ENCODE measurements at places on chromosomes 3 and 15.

- DNase-seq, result no peak
Measured at GRCh38 chr3:23834082-23834870, 28.5 kb downstream of the UBE2E1 start.

DNA sequence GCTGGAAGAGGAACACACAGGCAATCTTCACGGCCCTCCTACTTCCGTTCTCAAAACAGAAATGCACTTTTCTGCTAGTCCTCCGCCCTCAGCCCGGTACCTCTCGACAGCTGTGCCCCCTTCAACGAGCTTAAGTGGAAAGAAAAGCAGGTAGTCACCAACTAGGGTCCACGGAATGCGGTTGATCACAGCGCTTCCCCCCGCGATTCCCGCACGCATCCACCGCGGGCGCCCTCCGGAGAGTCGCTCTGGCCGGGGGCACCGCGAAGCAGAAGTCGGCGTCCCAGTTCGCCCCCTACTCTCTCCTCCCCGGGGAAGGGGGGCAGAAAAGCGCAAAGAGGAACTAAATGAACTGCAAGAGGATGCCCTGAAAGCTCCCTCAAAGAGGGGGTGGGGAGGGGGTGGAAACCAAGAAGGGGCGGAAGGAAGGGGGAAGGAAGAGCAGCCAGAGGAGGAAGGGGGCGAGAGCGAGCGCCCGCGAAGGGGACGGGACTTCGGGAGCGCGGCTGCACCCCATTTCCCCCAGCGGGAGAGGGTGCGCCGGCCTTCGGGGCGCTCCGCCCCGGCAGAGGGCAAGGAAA, 738 bp downstream of the ACAP2 start:
- peak; percentile 46 for DNase-seq

DNA sequence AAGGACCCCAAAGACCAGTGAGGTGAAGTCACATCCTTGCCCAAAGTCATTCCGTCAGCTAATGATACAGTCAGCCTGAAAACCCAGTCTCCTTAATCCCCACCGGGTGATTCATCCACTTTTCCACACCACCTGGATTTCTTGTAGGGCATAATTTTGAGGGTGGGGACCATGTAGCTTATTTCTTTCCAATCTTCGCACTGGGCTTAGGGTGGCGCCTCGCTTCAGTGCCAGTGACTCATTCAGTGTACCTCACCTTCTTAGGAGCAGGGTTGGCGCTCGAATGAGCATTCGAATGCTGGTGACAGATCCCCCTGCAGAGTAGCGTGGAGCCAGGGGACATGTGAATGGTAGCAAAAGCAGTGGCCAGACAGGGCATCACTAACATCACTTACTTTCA, 24.0 kb downstream of the BMF start:
- no peak for DNase-seq

- peak; percentile 16 for DNase-seq
Measured at GRCh38 chr3:127690823-127691452, 18.2 kb downstream of the ABTB1 start.

DNA sequence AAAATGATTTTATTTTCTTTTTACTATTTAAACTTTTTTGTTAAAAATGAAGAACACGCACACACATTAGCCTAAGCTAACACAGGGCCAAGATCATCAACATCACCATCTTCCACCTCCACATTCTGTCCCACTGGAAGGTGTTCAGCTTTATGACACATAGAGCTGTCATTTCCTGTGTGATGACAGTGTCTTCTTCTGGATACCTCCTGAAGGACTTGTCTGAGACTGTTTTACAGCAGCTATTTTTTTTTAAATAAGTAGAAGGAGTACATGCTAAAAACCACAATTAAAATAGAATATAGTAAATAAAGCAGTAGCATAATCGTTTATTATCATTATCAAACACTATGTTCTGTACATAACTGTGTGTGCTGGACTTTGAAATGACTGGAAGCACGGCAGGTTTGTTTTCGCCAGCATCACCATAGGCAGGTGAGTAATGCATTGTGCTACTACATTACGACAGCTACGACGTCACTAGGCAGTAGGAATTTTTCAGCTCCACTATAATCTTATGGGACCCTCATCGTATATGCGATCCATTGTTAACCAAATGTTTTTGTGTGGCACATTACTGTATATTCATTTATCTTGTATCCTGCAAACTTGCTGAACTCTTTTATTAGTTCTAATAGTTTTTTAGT, 72.8 kb downstream of the KLF15 start:
- DNase-seq, result no peak

DNA sequence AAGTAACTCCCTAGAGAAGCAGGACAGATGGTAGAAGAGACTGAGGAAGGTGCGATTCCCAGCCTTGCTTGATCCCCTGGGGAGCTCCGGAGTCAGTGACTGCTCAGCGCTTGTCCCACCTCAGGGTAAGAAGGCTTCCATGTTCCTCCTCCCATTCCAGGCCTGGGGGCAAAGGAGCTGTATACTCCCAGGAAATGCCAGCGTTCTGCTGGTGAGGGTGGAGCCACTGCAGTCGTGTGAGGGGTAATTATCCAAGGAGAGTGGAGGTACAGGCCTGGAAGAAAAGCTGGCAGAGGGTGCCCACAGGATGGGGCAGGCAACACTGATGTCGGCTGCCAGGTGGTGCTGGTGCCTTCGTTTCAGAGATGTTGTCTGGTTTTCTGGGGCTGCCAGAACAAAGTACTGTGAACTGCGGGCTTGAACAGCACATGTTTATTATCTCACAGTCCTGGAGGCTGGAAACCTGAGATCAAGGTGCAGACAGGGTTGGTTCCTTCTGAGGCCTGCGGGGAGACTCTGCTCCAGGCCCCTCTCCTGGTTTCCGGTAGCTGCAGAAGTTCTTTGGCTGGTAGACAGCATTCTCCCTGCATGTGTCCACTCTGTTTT, 12.1 kb upstream of the APBA2 start:
- DNase-seq, result no peak

DNA sequence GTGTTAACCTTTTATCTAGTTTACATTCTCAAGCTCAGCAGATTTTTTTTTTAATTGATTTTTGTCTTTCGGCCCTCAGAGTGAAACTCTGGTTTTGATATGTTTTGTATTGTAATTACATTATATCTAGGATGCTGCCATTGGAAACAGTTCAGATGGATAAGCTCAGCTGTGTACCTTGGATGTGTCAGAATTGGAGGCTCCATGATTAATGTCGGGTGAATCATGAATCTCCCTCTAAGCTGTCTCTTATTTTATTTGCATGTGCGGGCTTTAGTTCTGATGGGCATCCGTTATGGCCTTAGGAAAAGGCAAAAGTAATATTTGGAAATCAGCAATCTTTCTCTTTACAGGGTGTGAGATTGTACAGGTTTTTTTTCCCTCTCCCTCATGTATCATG, 4.2 kb downstream of the PTPRG start:
- no peak for DNase-seq

- no peak for DNase-seq
Measured at GRCh38 chr3:60298141-60298540, 953.1 kb downstream of the FHIT start.

GRCh38 chr3:176950743-176951142, 246.5 kb downstream of the TBL1XR1 start:
- no peak for DNase-seq

- DNase-seq, result no peak
Measured at GRCh38 chr3:170033489-170033888, 4.3 kb upstream of the GPR160 start.

DNA sequence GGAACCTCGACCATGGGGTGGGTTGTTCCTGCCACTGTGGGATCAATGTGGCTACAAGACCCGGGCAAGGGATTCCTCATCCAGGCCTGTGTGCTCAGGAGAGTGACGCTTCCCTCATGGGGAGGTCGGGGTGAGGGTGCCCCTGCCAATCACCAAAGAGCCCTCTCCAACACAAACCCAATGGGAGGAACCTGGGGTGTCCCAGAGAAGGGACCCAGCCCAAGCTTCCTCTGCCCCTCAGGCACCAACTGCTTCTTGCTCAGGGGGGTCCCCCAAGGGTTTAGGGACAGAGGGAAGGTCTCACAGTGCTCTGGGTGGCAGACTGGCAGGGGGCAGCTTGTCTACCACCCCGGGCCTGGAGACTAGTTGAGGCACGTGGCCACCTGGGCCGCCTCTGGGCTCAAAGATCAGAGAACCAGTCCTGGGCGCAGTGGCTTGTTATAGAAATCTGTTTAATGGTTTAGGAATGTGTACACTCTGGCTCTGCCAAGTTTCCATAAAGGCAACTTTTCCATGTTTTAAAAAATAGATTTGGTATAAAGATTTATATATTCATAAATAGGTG, 26.6 kb downstream of the GP9 start:
- no peak for DNase-seq

DNA sequence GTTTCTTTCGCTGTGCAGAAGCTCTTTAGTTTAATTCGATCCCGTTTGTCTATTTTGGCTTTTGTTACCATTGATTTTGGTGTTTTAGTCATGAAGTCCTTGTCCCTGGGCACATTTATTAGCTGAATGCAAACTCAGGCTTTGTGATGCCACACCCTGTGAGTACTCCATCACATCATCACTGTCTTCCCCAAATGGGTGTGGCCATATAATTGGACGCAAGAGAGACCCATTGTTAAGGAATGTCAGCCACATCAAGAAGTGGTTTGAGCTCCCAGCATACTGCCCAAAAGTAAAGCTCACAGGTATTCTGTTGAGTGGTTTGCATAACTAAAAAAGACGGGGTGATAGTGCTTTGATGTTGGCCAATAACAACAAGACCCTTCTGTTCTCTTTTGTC, 245.7 kb downstream of the SV2B start:
- DNase-seq, result no peak

GRCh38 chr3:179853176-179853575, 183.6 kb downstream of the PEX5L start:
- no peak for DNase-seq

- peak; percentile 31 for DNase-seq
Measured at GRCh38 chr15:42056934-42057798, 36.3 kb upstream of the PLA2G4E start.

DNA sequence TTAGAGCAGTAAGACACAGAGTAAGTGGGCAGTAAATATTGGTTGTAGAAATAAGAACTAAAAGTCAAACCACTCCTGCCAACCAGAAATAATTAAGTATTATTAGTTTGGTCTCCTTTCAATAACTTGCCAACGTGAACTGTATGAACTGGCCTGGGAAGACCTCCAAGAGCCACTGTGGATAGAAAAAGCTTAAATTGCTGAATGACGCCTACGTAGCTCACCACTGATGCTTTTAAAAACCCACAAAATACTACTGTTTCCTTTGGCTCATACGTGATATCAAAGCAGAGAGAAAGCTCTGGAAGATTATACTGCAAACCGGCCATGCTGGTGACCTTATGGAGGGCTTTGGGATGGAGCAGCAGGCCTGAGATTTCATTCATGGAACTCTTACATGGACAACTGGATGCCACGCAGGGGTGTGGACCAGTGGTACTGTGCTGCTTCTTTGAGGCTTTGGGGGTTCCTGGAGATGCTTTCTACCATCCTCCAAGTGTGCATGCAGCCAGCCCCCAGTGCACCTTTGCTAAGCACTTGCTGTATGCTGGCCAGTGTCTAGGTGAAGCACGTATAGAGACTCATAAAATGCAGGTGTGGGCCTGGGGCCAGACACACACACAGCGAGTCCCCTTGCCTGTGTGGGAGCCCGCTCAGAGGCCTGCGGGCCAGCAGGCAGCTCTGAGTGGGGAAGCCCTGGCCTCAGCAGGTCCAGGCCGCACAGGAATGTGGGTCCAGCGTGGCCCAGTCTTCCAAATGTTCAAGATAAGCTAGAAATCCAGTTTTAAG, 66.8 kb downstream of the ABTB1 start:
- no peak for DNase-seq

GRCh38 chr3:33001889-33002288, 50.4 kb downstream of the CCR4 start:
- DNase-seq, result no peak

DNA sequence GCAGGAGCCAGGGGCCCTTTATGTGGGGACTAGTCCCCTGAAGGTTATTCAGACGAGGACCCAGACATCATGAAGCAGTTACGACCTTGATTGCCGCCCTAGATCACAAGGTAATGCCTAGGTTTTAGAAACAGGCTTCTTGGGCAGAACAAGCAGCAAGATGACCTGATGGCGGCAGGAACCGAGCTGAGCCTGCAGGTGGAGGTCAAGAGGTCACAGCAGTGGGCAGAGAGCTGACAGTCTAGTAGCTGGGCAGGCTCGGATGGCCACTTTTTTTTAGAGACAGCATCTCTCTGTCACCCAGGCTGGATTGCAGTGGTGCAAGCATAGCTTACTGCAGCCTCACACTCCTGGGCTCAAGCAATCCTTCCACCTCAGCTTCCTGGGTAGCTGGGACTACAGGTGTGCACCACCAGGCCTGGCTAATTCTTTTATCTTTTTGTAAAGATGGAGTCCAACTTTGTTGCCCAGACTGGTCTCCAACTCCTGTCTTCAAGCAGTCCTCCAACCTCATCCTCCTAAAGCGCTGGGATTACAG, 83.5 kb upstream of the ABHD17C start:
- DNase-seq, result no peak

- DNase-seq, result no peak
Measured at GRCh38 chr3:45763303-45763675, 33.0 kb downstream of the SLC6A20 start.

DNA sequence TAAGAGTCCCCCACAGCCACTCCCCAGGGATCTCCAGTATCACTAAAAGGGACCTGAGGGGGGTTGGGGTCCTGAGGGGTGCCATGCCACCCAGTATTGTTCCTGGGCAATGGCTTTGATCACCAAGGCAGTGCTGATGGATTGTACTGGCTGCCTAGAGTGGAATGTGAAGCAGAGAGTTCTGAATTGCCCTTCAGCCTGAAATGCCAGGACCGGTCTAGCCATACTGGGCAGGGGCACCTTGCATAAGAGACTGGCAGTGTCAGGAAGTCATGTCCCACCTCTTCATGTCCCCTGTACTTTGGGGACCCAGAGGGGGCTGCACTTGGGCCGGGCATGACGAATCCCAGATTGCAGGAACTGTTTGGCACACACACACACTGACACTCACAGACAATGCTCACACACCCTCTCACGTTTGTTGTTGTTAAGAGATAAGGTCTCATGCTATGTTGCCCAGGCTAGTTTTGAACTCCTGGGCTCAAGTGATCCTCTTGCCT, 4.5 kb upstream of the TKT start:
- DNase-seq, result no peak

DNA sequence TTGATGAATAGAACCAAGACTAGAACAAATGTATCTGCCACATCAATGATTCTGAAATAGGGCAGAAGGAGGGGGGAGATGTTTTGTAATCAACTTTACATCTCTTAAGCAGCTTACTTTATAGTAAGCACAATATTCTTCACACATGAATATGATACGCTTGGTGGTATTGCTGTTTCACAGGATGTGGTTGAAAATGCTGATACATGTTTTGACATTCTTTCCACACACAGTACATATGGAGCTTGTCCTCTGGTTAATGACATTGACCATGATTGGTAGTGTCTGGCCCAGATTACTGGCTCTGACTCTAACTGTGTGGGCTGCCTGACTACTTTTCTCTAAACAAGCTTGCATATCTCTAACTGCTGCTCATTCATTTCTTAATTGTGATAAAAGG, 168.9 kb downstream of the KLHL25 start:
- DNase-seq, result no peak

GRCh38 chr15:85959611-85960010, 120.1 kb upstream of the AGBL1 start:
- DNase-seq, result no peak

- DNase-seq, result no peak
Measured at GRCh38 chr15:33026614-33027013, 167.9 kb downstream of the FMN1 start.

- no peak for DNase-seq
Measured at GRCh38 chr15:100169615-100170290, 172.0 kb downstream of the ADAMTS17 start.
